Pericardium fibroblast (primary cell): ENCODE measurements at places on chromosomes 1 and 21. TPM values are rescaled to one million over a fixed set of nuclear protein-coding genes. Genes with fewer than 3 reads are reported as not detected.

FALEC gene
- total RNA-seq: not detected in 2 replicates

LGR6 gene
- not detected in 2 replicates for total RNA-seq

RGS8 gene
- total RNA-seq: under 0.01 TPM in 1 of 2 replicates, not detected in the other

CNR2 gene
- not detected in 2 replicates for total RNA-seq

TNNT2 gene
- total RNA-seq: 16.0 and 21.7 TPM in 2 replicates
